ENCODE measurements at places on chromosomes 3 and 15.
A peak's percentile ranks its signal among the peaks of the same experiment; 100 is the strongest.

DNA sequence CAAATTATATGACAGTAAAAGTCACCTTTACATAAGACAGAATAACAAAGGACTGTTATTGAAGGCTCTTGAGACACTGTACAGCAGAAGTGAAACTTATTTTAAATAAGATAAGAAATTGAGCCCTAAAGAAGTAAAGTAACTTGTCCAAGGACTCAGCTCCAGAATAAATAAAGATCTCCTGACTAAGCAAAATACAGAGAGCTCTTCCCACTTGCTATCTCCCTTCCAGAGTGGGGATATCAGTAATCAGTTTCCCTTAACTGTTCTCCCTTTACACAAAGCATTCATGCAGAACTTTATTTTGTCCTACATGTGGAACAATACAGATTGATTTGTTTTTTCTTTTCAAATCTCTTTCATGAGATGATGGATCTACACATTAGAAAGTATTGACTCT, 129.5 kb upstream of the BHLHE40 start:
- no peak for DNase-seq

DNA sequence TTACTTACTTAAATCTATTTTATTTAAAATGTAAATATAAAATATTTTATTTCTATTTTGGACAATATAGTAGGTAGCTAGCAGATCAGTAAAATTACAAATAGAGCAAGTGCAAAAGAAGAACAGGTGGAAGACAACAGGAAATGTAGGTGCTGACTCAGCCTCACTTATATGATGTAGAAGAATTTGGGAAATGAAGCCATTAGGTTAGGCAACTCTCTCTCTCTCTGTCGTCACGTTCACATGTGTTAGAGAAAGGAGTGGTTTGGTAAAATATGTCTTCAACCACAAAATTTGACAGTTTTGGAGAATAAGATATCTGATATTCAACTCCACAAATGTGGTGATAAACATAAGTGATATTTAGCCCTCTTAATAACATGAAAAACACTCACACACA, 532.5 kb upstream of the KCNMB2 start:
- no peak for DNase-seq

DNA sequence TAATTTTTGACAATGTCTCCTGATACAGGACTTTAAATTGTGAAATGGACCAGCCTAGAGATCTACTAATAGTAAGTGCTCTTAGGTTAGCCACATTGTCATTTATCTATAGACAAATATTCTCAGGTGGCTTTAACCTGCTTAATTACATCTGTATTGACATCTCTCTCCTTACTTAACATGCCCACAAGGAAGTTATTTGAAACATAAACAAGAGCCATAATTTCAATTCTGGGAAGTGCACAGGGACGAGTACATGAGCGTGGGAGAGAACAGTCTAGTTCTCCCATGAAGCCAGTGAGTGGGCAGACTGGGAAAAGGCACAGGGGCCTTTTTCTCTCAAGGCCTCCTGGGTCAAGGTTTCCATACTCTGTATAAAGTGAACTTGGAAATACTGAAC, 54.2 kb downstream of the NEK10 start:
- DNase-seq: no peak

- DNase-seq: no peak
Measured at GRCh38 chr3:94626573-94626972, 563.7 kb downstream of the NSUN3 start.

DNA sequence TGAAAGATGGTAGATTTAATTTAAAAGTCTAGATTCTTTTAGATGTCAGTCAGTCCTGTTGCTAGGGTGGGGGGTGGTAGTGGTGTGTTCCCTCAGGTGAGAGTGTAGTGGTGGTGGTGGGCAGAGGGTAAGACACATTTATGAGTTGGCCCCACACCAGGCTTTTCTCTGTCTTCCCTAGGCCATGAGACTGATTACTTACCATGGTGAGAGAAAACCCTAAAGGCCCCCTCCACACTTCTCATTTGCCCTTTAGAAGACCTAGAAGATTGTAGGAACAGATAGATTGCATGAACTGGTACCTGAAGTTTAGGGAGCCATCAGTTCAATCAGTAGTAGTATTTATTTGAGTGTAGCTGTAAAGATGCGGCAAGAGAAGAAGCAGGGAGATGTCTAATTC, 20.9 kb downstream of the FNDC3B start:
- no peak for DNase-seq

DNA sequence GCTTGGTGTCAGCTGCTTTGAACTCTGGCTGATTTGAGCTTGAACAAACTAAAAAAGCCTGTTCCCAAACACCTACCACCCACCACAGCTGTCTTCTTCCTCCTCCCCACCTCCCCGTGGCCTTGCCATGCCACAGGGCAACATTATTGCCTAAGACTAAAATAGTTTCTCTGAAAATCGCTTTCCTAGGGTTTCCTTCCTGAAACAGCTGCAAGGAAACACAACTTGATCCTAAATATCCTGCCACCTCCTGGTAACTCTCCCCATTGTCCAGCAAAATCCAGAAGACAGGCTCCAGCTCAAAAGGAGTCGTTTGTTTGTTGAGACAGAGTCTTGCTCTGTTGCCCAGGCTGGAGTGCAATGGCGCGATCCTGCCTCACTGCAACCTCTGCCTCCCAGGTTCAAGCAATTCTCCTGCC, 193.9 kb upstream of the TPM1 start:
- DNase-seq: no peak

- no peak for DNase-seq
Measured at GRCh38 chr3:109685084-109686079, 348.0 kb upstream of the DPPA4 start.

DNA sequence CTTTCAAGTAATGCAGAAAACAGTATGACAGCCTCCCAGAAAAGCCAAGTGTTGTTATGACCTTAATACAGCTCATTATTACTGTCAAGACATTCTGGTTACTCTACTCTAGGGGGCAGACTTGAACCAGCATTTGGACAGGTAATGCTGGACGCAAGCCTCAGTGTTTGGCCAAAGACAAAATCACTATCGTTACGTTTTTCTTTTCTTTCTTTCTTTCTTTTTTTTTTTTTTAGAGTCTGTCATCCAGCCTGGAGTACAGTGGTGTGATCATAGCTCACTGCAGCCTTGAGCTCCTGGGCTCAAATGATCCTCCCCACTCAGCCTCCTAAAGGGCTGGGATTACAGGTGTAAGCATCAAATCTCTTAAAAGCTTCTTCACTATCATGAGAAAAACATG, 29.4 kb upstream of the TMEM45A start:
- peak; percentile 40 for DNase-seq

DNA sequence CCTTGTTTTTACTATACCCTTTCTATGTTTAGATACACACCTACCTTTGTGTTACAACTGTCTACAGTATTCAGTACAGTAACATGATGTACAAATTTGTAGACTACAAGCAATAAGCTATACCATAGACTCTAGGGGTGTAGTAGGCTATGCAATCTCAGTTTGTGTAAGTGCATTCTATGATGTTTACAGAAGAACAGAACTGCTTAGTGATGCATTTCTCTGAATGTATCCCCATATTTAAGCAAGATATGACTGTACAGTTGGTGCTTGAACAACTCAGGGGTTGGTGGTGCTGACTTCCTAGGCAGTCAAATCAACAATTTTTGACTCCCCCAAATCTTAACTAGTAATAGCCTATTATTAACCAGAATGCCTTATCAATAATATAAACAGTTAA, 467.1 kb upstream of the TGFBR2 start:
- DNase-seq: no peak

- no peak for DNase-seq
Measured at GRCh38 chr3:118548434-118548833, 486.2 kb downstream of the IGSF11 start.

- no peak for DNase-seq
Measured at GRCh38 chr3:148881286-148881685, 16.2 kb downstream of the CPA3 start.

GRCh38 chr15:56989411-56989924, 71.0 kb downstream of the TCF12 start:
- DNase-seq: no peak

- DNase-seq: peak; percentile 18
Measured at GRCh38 chr3:9808345-9809037, 1.6 kb upstream of the TTLL3 start.

- no peak for DNase-seq
Measured at GRCh38 chr3:67361323-67361722, 293.1 kb downstream of the SUCLG2 start.

GRCh38 chr3:138774529-138775253, 60.0 kb downstream of the PIK3CB start:
- DNase-seq: peak; percentile 93

DNA sequence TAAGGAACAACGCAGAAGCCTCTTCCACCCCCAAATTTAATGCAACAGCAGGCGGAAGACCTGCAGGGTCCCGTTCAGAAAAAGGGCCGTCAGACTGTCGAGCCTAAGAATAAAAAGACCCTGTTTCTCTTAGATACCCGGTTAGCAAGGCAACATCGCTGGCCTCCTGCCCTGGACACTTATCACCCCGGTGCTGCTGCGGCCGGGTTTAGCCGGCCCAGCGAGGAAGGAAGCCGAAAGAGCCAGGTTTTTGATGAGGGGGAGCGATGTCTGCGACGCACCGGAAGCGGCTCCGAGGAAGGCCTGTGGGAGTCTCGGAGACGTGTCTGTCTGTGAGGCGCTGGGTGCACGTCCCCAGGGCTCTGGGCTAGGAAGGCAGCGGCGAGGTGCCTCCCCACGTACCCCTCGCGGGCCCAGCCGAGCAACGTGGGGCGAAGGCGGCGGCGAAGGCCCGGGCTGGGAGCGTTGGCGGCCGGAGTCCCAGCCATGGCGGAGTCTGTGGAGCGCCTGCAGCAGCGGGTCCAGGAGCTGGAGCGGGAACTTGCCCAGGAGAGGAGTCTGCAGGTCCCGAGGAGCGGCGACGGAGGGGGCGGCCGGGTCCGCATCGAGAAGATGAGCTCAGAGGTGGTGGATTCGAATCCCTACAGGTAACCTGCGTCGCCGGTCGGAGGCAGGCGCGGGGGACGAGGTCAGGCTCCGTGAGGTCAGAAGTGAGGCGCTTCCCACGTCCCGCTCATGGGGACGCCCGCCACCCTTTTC, at the start of gene UBA5:
Gene UBA5, plus strand, starts transcription at position 278 of the 759 bp plus-strand sequence. Its CDS starts 209 bp downstream, at position 487.
- peak; percentile 46 for DNase-seq

DNA sequence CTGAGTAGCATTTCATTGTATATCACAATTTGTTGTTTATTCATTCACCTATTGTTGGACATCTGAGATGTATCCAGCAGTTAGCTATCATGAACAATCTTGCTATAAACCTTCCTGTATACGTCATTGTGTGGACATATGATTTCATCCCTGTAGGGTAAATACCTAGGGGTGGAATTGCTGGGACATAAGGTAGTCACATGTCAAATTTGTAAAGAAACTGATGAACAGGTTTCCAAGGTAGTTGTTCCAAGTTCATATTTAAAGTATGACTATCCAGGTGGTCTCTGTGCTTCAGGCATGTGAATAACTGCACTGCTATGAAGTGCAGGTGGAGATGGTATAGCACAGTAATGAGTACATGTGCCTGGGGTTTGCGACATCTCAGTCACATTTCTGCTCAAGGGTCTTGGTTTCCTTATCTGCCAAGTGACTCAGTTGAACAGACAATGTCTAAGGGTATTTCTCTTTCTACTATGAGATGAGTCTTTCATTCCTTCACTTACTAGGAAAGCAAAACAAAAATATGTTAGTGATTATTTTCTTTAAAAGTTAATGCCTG, 229.0 kb upstream of the HES1 start:
- no peak for DNase-seq

DNA sequence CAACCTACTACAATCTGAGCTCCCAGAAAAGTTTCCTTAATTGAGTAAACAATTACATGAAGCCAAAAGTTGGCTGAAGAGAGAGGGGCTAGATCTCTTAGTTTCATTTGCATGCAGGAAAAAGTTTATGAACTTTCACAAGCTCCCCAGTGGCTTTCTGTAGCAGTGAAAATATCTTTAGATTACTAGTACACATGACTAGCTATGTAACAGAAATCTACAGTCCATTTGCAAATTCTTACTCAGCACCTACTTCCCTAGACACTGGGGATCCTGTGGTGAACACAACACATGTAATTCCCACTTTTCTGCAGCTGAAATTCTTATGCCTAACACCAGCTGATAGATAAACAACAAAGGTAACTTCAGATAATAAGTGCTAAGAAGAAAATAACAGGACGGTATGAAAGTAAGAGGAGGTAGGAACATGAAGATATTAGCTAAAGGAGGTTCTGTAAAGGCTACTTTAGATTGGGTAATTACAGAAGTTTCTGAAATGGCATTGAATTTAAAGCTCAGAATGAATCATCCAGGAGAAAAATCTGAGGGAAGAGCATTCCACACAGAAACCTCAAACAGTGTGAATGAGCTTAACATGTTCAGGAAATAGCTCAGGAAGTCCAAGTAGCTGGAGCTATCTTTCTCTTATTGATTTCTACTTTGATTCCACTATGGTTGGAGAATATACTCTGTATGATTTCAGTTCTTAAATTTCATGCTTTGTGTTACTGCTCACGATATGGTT, 204.8 kb downstream of the MAGI1 start:
- no peak for DNase-seq

- no peak for DNase-seq
Measured at GRCh38 chr3:130604806-130605205, 87.8 kb downstream of the COL6A6 start.

DNA sequence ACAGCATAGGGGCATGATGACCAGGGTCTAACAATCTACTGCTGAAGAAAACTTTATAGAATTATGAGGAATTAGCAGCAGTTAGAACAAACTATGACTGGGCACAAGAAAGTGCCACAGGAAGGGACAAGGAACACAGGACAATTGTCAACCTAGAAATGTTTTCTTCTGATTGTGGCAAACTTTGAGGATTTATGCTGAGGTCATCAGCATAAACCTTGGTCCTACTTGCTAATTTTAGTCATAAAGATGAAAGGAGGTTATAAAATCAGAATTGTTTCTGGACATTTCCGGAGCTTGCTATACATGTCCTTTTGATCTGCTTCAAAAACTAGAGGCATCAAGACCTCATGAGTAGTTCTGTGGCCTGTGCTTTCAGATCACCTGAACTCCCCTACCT, 446.6 kb upstream of the THBS1 start:
- no peak for DNase-seq

DNA sequence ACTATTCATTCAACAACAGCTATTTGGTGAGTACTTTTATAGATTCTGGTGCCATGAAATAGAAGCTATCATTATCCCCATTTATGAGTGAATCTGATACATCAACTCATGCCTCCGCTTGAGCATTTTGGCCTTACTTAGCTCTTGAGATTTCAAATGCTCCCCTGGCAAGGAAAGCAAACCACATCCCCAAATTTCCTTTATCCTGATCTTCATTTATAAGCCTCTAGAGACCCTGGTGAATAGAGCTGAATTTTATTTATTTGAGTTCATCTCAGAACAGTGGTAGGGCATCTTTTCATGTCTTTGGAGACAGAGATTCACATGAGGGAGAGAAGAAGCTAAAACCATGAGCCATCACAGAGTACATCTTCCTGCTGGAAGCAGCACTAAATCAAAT, 317.2 kb downstream of the SLC9A9 start:
- no peak for DNase-seq

GRCh38 chr3:27713435-27714145, 8.5 kb downstream of the EOMES start:
- DNase-seq: no peak
